ENCODE measurements at places on chromosomes 11 and 22.

DNA sequence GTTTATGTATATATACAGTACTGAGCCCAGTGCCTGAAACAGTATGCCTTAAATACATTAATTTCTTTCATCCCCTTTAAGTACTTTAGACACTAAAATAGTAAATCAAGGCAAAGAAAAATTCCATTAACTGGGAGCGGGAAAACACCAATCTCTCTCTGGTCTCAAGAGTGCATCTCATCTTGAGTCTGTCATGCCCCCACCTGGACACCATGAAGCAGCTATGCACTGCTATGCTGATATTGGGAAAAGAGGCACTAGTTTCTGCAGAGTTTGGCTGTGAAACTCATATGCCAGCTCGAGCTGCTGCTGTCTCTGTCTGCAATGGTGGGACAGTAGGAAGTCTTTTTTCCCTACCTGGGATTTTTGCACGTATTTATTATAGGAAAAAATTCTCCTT is 754.4 kb upstream of the RAG2 start:
- DNase-seq = no peak

DNA sequence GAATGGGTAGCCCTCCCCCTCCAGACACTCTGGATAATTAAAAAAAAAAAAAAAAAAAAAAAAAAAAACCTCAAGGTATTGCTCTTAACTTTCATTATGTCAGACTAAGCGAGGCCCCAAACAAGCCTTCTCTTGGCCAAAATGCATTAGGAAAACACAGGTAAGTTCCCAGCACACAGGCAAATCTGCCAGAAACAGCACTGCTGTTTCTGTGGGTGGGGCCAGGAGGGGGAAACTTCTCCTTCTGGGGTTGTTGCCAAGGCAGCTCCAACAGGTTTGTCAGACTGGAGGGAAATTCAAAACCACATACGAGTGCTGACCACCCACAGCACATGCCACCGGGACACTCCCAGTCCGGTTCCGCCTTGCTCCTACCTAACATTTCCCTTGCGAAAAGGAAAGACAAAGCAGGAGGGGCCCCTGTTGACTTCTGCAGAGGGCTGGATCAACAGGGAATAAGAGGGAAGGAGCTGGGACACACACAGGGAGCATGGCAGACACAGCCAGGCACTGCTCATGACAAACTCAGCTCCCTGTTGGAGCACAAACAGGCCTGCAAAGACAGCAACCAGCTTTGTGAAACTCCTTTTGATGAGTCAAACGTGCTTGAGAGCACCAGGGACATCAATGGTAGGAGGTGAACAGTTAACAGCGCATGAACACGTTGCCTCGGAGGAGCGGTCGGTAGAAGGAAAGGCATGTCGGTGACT is 55.0 kb downstream of the MYH9 start:
- DNase-seq = peak; percentile 68

DNA sequence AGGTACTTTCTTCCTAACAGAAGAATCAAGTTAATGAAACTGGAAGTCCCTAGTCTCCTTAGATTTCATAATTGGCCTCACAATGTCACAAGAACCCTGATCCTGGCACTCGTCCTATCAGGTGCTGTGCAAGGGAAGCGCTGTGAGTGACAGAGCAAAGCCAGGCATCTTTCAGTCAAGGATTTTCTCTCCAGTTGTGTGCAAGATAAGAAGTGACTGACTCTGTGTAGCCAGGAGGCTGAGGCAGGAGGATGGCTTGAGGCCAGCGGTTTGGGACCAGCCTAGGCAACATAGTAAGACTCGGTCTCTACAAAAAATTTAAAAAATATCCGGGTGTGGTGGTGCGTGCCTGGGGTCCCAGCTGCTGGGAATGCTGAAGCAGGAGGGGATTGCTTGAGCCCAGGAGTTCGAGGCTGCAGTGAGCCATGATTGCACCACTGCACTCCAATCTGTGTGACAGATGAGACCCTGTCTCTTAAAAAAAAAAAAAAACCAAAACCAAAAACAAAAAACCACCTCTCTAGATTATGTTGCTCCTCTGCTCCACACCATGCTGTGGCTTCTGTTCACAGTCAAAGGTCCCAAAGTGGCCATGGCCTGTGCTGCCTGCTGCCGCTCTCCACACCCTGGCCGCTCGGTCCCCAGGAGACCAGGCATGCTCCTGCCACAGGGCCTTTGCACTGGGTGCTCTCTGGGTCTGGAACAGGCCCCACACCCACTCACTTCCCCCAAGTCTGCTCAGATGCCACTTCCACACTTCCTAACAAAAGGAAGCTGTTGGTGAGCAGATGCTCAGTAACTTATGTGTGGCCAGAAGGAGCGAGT is 54.2 kb upstream of the CLDN5 start:
- DNase-seq = no peak

- no peak for DNase-seq
Measured at GRCh38 chr22:35684270-35684700, 33.4 kb upstream of the APOL5 start.

- no peak for DNase-seq
Measured at GRCh38 chr22:46740910-46741780, 3.1 kb upstream of the CERK start.

- no peak for DNase-seq
Measured at GRCh38 chr11:28983780-28984179, 875.6 kb downstream of the METTL15 start.

- no peak for DNase-seq
Measured at GRCh38 chr11:89293965-89294679, 116.4 kb downstream of the TYR start.

DNA sequence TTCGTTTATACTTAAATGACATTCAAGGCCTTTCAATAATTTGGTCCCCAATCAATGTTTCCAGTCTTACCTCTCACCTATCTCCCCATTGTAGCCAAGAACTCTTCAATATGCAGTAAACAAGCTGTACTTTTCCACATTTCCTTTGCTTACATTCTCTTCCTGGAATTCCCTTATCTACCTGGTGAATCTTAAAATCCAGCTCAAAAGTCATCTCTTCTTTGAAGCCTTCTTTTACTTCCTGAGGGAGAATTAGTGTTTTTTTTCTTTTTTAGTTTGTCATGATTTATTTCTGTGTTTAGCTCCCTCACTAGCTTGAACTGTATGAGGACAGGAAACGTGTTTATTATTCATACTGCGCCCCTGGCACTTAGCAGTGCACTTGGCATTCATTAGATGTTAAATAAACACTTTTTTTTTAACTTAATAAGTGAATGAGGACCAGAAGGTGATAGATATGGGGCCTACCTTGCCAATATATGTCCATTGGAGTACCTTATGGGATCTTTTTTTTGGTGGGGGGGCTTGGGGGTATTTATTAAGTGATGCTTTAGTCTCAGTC is 4.9 kb upstream of the PTS start:
- DNase-seq = no peak

- DNase-seq = no peak
Measured at GRCh38 chr11:774873-775592, 2.3 kb downstream of the GATD1 start.

- no peak for DNase-seq
Measured at GRCh38 chr22:45192701-45193187, 29.0 kb downstream of the NUP50 start.

DNA sequence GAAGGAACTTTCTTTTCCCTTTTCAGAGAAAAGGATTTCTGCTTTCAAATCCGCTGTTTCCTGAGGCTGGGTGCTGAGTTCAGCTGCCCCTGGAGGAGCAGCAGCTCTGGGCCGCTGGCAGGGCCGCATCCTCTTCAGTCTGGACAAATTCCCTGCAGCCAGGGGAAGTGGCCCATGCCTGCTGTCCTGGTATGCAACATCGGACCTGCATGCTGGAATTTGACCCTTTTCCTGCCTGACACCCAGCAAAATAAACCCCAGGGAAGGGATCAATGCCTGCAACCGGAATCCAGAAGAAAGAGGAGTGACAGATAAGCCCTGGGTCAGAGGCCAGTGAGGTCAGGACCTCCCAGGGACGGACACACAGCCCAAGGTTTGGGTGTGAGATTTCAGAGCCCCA is 54.1 kb upstream of the LINC01488 start:
- no peak for DNase-seq

DNA sequence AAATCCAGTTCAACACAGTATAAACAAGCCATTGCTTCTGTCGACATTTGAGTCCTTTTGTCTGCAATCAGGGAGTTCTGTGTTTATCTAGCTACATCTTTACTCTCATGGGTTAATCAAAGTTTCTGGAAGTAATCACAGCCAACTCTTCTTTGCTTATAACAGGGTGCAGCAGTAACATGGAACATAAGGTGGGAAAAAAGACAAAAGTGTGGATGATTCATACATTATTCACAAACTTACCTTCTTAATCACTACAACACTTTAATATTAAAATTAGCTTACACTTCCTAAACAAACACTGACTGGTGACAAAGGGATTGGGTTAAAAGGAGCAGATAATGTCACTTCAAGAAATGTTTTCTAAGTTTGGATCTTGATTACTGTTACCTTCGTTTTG is 44.7 kb downstream of the SNX19 start:
- DNase-seq = no peak

GRCh38 chr11:71446942-71447688 is 1.1 kb downstream of the DHCR7 start:
- DNase-seq = no peak

DNA sequence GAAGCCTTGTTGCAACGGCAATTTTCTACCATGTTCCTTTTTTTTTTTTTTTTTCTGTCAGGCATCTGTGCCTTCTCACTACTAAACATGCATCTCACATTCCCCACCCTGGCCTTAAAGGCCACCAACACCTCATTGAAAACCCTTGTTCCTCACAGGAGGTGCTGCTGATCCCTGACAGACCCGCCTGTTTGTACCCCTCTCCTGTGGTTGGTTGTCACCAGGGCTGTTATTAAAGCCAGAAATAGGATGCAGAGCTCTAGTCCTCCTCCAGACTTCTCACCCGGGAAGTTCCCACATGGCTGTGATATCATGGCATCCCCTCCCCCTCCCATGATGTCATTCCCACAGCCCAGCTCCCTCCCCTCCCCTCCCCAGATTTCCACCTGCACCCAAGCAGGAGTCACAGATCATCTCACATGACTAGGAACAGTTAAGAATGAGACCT is 302.8 kb upstream of the NCAM1 start:
- no peak for DNase-seq

GRCh38 chr11:63866211-63866610 is 27.3 kb downstream of the MARK2 start:
- DNase-seq = peak; percentile 76

DNA sequence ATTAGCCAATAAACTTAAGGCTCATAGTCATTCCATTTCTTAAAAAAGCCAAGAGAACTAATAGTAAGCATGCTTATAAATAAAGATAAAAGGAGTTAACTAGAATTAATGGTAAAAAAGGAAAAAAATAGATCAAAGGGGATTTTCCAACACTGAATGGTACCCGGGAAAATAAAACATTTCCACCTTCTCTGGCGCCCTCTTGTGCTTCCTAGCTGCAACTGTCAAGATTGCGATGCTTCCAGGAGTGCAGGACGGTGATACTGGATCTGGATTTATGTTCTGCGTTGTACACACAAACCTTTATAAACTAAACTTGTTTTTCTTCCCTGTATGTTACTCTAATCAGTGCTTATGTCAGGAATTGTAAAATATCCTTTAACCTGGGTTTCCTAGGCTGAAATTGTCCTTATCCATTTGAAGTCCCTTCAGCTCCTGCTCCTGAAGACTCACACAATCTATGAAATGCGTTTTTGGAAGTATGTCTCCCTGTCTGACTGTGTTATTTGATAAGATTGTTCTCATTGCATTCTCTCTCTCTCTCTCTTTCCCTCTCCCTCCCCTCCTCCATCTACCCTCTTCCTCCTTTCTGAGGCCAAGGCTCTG is 9.6 kb upstream of the HTATIP2 start:
- DNase-seq = no peak

DNA sequence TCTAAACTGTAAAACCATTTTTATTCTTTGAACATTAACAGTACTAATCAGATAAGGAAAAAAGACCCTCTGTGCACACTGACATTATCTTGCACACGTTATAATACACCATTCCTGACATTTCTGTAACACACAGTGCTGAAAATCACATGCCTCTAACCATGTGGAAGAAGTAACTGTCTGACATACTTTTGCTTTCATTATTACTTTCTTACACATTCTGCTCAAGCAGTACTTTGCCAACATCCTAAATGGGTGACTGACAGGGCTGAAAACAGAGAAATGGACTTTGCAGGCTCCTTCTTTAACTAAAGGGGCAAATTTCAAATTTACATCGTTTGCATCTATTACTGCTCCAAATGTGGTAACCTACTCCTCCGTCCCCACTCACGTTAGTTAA is 22.8 kb upstream of the TP53AIP1 start:
- no peak for DNase-seq

GRCh38 chr22:32700191-32700882 is 101.2 kb upstream of the TIMP3 start:
- DNase-seq = no peak

- no peak for DNase-seq
Measured at GRCh38 chr11:14225666-14226065, 133.3 kb downstream of the RRAS2 start.

- no peak for DNase-seq
Measured at GRCh38 chr22:36587289-36588154, 58.6 kb upstream of the EIF3D start.

GRCh38 chr11:62146476-62147200 is 22.8 kb downstream of the INCENP start:
- DNase-seq = no peak

GRCh38 chr11:65115361-65116082 is 2.0 kb downstream of the ZNHIT2 start:
- no peak for DNase-seq

DNA sequence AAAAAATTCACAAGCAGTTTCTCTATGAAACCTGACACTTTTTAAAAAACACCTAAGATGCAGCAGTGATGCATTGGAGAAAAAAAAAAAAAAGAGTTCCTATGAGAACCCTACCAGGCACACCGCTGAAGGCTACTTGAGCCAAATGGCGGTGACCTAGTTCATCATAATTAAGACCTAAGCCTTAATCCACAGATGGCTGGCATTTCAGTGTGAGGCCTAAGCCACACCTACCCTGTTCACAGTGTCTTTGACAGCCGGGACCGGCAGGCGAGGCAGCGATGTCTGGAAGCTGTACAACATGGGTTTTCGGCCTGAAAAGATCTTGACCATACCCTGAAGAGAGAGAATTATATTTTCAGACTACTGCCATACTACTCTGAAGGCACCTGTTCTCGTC is 38.0 kb downstream of the CPT1A start:
- no peak for DNase-seq

- DNase-seq = no peak
Measured at GRCh38 chr11:73265853-73266645, 6.1 kb upstream of the P2RY6 start.

- DNase-seq = no peak
Measured at GRCh38 chr11:112886434-112887370, 74.5 kb upstream of the NCAM1 start.

DNA sequence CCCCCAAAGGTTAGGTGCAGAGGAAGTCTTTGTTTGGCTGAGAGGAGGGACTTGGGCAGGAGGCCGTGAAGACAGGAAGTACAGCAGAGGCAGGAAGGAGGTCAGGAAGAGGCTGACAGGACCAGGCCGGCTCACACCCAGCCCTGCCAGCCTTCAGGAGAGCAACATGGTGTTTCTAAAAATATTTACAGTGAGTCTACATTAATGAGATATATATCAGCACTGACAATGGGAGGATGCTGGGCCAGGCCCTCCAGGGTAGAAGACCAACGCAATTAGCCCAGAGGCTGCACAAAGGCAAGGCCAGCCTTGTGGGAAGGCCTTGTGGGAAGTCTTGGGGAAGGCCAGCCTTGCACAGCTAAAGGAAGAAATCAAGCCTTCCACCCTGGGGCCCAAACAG is 7.9 kb upstream of the APLNR start:
- DNase-seq = no peak

All from stimulated activated CD8-positive, alpha-beta memory T cell treated with anti-CD3 and anti-CD28 coated beads, Interleukin-7, amount 100 ng/mL, for 48 hours (primary cell).